Activated CD4-positive, alpha-beta T cell treated with anti-CD3 and anti-CD28 coated beads, Interleukin-2, amount 10 ng/mL, durations not matched to agents 24 days and 14 days (primary cell): ENCODE measurements at places on chromosomes 2 and 18.

GRCh38 chr2:96940980-96941775 lies 45.2 kb downstream of the FAM178B start:
- DNase-seq = no peak

- no peak for DNase-seq
These were observed 303.9 kb upstream of the DLGAP1 start for GRCh38 chr18:4758980-4759379.

- no peak for DNase-seq
These were observed 333.4 kb upstream of the KCNH7 start for GRCh38 chr2:163171786-163172530.

DNA sequence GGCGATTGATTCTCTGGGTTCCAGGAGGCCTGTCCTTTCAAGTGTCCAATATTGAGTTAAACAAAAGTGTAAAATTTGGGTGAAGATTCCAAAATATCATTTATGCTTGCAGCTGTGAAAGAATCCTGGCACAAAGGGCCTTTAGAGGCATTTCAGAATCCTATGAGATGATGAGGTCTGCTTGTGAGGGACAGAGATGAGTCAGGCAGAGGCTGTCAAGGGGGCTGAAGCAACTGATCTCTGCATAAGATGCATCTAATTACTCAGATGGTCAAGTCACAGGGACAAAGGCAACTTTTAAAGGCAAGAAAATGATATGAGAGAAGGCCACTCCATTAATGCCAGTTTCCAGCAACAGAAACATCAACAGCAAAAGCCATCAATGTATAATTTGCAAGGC lies 78.8 kb downstream of the FHOD3 start:
- no peak for DNase-seq

GRCh38 chr2:29443151-29443550 lies 327.9 kb downstream of the CLIP4 start:
- DNase-seq = no peak

DNA sequence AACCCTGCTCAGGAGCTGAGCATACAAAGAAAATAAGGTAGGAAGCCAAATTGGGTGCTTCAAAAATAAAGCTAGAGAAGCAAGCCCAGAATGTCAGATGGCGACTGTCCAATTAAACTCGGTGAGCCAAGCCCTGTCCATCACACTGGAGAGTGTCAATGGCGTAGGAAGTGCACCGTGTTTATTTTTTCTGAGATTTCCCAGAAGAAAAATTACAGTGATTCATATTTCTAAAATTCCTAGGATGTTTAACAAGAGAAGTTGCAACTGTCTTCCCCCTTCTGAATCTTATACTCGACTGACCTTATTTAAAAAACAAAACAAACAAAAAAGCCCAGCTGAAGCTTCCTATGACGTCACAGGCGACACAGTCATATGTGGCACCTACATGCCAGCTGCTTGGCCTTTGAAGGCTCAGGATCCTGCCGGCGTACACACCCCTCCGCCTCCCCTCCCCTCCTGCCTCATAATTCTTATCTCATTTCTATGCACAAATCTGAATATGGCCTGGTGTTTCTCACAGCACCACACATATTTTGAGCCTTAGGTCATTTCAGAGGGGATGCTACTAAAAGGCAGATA lies 60.8 kb downstream of the MBP start:
- DNase-seq = peak; percentile 82

DNA sequence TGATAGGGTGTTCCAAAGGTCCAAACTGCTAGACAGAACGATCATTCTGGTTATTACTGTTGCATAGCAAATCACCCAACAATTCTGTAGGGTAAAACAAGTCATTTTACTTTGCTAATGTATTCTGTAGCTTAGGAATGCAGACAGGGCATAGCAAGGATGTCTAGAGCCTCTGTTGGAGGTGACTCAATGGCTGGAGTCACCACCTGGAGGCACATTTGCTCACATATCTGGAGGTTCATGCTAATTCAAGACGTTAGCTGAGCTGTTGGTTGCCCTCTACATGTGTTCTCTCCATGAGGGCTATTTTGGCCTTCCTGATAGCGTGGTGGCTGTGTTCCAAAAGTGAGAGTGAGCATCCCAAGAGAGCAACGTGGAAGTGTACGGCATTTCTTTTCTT lies 22.5 kb upstream of the ST8SIA3 start:
- DNase-seq = no peak

DNA sequence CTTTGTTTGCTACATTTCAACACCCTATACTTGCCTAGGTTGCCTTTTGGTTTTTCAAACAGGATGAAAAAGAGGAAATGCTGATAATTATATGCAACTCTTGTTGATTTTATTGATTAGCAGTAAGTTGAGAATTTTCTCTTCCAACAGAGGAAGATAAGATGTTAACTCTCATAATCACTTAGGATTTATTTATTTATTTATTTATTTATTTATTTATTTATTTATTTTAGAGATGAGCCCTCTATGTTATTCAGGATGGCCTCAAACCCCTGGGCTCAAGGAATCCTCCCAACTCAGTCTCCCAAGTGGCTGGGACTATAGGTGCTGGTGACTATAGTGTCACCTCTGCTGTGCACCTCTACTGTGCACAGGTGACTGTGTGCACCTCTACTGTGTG lies 111.4 kb upstream of the GLS start:
- no peak for DNase-seq

DNA sequence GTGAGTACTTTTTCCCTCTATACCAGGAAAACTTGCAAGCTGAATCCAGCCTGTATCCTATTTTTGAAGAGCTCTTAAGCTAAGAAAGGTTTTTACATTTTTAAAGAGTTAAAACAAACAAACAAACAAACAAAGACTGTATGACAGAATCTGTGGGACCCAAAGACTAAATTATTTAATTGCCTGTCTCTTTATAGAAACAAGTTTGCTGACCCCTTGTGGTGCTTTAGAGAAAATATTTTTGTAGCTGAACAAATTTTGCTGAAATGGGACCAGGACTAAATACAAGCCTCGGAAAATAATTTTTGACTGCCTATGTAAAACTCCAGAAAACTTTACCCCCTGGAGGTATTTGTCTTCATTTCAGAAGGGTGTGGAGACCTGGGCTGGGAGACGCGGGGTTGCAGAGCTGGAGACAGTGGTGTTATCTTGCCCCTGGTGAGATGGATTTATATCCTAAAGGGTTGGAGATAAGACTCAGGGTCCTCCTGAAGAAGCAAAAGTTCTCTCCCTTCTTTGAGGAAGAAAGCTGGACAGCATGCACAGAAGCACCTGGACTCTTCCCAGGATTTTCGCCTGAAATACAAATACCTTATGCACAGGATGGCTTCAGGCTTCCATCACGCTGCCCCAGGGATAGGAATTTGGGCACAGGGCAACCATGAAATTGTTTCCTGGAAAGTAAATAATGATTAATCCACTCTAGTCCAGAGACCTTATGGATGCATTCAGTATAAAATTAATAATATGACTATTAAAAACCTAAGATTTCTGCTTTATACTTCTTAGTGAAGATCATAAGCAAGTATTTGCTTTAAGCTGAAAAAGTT lies 54.3 kb downstream of the TMX3 start:
- peak; percentile 52 for DNase-seq

DNA sequence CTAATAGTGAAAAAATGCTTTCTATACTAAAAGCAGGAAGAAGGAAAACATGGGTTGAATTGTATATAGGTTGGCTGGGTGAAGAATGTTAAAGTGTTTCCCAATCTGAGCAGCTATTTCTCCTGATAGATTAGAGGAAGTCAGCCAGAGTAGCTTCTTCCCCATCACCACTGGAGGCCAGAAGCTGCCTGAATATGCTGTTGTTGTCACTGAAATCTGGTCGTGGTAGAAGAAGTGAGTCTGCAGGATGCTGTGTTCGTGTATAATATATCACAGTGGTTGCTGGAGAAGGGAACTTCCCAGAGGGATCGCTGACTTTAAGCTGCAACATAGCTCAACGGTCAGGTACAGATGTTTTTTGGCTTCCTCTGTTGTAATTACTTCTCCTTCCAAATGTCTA lies 247.5 kb upstream of the LRATD1 start:
- DNase-seq = no peak

DNA sequence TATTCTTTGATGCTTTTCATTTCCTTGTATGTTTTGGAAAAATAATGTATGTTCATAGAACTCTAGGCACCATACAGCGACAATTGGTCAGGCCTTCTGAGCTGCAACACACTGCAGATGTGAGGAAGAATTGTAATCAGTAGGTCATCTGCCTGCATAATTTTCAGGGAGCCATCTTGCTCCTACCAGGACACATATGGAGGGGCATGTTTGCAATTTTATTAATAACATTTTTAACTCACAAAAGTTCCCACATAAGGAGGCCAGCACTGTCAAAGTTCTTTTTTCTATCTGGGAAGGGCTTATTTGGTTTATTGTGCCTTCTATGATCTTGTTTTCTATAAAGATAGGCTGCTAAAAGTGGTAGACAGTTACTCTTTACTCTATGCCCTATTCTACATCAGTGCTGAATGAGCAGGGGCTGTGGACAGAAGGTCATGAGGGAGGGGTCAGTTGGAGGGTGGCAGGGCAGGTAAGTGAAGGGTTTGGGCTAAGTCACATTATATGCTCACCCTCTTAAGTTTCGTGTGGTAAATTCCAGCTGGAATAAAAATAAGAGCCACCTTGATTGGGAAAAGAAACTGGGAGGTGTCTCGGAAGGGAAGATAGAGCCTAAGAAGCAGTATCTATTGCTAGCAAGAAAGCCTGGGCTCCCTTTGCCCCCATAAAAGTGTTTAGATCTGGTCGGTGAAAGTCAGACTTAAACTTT lies 126.3 kb downstream of the PLCL1 start:
- DNase-seq = no peak

- DNase-seq = no peak
These were observed 889.5 kb downstream of the EPHA4 start for GRCh38 chr2:220682616-220683015.

GRCh38 chr2:171166328-171166983 lies 5.8 kb upstream of the TLK1 start:
- no peak for DNase-seq

- DNase-seq = no peak
These were observed 783.1 kb upstream of the LRRTM1 start for GRCh38 chr2:81087646-81088045.

DNA sequence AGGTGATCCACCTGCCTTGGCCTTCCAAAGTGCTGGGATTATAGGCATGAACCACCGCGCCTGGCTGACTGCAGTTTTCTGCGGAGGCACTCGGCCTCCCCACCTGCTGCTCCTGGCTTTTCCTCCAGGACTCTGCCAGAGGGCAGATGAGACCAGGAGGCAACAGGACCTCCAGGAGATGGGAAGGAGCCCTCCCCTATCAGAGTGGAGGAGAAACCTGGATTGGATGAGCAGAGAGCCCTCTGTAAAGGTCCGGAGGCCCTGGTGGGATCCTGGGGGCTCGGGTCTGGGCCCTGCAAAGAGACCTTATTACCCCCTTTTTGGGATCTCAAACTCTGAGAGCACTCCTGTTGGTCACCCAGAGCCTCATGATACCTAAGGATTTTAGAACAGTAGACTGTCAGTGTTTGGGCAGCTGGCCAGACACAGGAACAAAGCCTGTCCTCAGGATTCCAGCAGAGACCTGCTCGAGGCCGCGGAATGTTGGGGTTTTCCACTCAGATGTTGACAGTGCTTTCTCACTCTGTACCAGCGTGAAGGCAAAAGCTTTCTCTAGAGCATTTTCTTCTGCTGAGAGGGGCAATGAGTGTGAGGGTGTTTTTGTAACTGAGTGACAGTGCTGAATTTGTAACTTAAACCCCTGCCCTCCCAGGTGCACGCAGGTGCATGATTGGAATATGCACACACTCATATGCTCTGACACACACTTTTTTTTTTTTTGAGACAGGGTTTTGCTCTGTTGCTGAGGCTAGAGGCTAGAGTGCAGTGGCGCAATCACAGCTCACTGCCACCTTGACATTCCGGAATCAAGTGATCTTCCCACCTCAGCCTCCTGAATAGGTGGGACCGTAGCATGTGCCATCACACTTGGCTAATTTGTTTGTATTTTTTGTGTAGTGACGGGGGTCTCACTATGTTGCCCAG lies 48.4 kb downstream of the NPPC start:
- DNase-seq = no peak

DNA sequence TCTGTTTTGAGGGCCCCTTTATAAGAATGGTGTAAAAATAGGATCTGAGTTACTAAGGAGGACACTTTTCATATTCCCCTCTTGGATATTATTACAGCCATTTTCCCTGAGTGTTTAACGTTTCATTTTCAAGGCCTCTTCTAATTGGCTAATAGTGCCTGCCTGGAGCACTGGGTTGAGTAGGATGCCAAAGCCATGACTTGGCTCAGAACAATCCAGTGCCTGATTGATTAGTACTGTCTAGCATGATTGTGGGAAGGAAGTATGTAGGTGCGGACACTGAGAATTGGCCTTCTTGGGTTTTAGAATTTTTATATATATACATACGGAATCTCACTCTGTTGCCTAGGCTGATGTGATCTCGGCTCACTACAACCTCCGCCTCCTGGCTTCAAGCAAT lies 66.1 kb downstream of the NAB1 start:
- DNase-seq = no peak

- no peak for DNase-seq
These were observed 14.9 kb upstream of the ITPRID2 start for GRCh38 chr2:181876614-181877063.

DNA sequence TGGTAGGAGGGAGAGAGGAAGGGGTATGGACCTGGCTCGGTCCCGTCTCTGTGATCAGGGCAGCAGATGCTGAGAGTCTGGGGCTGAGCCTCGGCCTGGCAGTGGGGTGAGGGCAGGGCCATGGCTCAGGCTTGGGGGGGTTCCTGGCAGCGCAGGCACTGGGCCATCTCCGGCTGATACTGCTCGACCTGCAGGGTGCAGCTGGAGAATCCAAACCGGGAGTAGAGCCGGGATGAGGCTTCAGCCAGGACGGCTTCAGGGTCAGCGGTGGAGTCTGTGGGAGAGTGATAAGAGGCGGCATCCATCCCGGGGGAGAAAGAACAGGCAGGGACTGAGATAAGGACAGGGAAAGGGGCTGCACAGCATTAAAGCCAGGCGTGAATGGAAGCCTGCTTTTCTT lies 7.7 kb downstream of the SLC30A3 start:
- DNase-seq = no peak

DNA sequence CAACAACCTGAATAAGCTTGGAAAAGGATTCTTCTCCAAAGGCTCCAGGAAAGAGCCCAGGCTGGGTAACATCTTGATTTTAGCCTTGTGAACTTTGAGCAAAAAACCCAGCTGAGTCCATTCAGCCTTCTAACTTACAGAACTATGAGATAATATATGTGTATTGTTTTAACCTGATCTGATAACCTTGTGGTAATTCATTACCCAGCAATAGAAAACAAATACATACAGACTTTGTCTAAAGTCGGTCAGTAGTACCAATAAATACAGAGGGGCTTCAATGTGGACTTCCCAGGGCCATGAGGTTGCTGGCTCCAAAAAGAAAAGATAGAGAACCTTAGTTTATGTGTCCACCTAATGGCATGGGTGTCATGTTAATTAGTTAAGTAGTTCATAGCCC lies 191.8 kb downstream of the KCNH7 start:
- no peak for DNase-seq
